ENCODE measurements at places on chromosomes 2 and 18.

GRCh38 chr2:54585136-54585733 is 129.1 kb downstream of the SPTBN1 start:
- DNase-seq, result no peak

DNA sequence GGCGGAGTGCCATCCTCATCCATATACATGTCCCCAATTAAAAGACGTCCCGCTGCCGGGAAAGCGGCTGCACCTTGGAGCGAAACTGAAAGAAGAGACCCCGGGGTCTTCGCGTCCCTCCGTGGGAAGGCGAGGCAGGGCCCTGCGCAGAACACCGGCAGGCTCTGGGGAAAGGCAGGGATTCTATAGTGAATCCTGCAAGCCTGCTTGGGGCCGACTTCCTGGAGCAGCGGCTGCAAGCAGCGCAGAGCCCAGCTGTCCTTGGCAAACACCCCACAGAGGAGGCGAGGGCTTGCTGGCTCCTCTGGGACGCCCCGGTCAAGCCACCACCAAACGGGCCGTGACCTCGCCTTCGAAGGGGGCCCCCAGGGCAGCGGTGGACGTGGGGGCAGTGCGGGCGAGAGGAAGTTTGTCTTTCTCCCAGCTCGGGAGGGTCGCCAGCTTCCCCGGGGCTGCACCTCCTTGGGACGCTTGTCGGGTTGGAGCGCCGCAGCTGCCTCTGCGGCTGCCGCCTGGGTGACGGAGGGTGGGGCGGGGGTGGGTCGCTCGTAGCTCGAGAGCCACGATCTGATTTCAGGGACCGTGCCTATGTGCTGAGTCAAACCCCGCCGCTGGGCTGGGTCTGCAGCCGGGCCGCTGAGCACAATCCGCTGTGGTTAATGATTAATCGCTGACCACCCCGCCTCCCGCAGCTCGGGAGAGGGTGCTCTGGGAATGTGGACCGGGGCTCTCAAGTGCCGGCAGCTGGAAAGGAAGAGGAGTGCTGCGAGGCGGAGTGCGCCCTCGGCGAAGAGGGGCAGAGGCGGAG is 486 bp upstream of the GPR39 start:
- peak; percentile 57 for DNase-seq

GRCh38 chr2:64491426-64491825 is 32.7 kb upstream of the AFTPH start:
- no peak for DNase-seq

- no peak for DNase-seq
Measured at GRCh38 chr18:47679864-47680263, 250.6 kb downstream of the SMAD2 start.

DNA sequence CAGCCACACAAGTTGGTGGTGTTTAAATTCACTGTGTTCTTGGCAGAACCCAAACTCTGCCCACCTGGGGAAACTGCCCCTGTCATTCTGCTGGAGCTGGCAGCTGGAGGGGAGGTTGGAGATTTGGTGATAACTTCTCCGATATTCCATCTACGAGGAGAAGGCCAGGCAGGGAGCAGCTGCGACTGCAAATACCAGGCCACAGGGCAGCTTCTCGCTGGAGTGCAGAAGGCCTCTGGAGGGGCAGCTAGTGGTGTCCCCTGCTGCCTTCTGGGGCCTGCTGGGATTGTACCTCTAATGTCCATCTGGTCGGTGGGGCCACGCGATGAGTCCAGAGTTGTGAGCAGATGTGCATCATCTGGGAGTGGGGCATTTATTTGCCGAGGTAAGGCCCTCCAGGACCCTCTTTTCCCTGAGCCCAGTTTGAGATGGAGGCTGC is 98.9 kb downstream of the ACKR3 start:
- no peak for DNase-seq

GRCh38 chr2:189022053-189022481 is 47.9 kb downstream of the COL3A1 start:
- no peak for DNase-seq

GRCh38 chr2:95063086-95063958 is 37.8 kb downstream of the MAL start:
- DNase-seq, result no peak

GRCh38 chr2:63503818-63504217 is 84.5 kb downstream of the WDPCP start:
- no peak for DNase-seq

DNA sequence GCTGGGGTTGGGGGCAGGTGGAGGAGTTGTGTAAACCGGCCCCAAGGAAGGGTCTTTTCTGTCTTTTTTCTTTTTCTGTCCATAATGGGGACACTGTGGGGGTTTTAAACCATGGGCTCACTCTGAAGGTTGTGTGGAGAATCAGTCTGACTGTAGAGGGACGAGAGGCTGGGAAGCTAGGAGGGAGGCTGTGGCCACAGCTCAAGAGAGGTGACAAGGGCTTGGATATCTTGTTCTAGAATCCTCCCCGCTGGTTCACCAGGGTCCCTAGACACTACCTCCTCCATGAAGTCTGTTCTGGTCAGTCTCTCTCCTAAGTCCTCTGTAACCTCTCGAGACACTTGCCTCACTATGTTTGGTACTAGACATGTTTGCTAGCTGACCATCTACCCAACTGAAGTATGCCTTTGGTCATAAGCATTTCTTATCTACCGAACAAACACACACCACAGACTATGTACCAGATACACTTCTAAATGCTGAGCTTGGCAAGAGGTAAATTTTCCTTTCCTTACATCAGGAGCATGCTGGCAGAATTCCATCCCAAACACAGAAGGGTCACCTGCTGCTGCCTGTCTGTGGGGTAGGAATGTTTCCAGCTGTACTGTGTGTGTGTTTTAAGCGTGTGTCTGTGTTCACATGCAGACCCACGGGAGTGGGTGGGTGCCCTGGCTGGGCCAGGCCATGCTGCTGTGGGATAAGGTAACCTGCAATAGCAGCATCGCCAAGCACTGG is 69.6 kb upstream of the MGAT4A start:
- no peak for DNase-seq

DNA sequence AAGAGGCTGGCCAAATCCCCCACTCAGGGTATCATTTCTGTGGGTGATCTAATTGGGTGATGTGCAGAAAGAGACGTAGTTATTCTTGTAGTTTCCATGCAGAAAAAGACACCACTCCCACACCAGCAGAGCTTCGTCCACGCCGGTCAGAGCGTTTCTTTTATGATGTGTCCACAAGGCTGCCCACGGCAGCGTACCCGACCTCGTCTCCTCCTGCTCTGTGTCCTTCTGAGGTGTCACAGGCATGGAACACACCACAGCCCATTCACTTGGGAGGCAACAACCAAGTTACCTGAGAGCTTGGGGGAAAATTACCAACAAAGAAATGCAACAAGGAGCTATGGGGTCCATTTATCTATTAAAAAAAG is 131.3 kb downstream of the PXDN start:
- no peak for DNase-seq

GRCh38 chr2:36967236-36967876 is 1.0 kb upstream of the STRN start:
- DNase-seq, result no peak

- DNase-seq, result no peak
Measured at GRCh38 chr2:230457793-230458192, 41.8 kb downstream of the SP100 start.

DNA sequence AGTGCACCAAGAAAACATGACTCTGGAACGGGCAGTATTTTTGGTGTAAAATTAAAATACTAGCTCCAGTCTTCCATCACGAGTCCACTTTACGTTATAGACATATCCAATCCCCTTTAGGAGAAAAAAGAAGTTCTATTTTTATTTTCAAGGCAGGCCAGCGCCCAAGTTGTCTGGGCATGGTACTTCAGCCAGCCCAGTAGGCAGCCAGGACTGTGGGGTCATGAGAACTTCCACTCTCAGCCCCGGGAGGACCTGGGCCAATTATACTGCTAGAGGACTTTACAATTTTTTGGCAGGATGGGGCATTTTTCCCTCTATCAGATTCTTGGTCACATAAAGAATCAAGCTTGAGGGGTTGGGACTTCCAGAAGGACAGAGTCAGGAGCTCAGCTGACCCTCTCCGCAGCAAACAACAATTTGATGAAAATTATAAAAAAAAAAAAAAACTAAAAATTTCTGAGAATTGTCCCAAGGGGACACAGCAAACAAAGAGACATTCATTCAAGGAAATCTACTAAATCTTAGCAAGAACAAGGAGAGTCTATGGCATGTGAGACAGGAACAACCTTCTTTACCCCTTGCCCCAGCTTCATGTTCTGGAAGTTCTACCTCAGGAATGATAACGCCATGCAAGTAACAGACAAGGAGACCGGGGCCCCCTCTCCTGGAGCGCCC is 37.3 kb upstream of the B3GNT2 start:
- no peak for DNase-seq

GRCh38 chr2:178908810-178909209 is 101.6 kb upstream of the TTN start:
- no peak for DNase-seq

- DNase-seq, result no peak
Measured at GRCh38 chr18:58579561-58580047, 49.3 kb downstream of the ALPK2 start.

DNA sequence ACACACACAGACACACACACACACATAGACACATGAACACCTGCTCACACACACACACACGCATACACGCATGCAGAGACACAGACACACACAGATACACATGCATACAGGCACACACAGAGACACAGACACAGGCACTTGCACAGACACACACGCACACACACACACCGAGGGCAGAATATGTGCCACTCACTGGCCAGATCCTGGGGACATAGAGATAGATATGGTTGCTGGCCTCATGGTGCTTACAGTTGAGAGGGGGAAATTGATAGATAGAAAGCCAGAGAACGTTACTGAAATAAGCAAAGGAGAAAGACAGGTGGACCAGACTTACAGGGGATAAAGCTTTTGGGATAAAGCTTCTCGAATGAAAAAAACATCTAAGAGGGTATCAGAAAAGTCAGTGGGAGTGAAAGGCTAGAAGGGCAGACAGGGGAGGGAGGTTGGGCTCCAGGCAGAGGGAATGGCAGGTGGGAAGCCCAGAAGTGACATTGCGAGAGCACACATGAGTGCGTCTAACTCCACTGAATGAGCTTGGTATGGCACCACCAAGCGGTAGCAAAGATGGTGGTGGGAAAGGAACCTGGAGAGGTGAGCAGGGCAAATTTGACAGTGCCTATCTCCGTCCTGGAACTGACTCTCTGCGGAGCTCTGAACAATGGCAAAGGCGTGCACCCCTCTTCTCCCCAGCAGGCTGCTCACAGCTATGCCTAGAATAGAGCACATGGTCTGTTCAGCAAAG is 390.1 kb upstream of the TRIB2 start:
- peak; percentile 21 for DNase-seq

DNA sequence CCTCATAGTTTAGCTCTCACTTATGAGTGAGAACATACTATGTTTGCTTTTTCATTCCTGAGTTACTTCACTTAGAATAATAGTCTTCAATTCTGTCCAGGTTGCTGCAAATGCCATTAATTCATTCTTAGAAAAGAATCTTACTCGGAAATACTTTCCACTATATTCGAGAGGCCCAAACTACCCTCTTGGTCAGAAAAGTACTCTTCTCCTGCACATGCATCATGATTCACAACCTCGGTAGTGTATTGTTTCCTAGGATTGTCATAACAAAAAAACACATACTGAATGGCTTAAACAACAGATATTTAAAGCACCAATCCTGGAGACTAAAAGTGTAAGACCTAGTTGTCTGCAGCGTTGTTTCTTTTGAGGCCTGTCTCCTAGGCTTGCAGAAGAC is 364.0 kb upstream of the SLC14A2 start:
- no peak for DNase-seq

DNA sequence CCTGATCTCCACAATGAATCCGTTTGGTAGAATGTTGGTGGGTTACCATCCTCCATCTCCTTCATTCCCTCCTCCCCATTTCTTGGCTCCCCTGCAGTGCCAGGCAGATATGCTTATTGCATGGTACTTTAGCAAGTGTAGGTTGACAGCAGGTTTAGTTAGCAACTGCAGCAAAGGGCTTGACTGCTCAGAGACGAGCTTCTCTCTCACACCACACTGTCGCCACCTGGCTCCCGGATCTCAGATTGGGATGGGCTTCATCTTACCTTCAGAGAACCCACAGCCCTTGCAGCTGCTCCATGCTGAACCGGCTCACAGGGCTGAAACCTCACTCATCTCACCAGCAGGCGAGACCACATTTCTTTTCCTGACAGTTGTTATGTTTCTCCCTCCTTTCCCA is 88.8 kb downstream of the VWA3B start:
- DNase-seq, result no peak

DNA sequence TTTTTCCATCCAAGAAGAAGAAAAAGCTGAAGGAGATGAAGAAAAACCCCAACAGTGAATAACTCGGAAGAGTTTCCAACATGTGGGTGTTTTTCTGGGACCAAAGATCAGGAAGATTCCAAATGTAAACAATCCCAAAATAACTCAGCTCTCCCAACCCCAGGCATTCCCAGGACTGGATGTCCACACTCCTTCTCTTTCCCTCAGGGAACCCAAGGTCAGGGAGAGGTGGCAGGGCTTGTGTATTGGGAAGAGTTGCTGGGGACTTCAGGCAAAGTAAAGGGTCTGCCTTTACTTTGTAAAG is 268.0 kb downstream of the DYSF start:
- no peak for DNase-seq

DNA sequence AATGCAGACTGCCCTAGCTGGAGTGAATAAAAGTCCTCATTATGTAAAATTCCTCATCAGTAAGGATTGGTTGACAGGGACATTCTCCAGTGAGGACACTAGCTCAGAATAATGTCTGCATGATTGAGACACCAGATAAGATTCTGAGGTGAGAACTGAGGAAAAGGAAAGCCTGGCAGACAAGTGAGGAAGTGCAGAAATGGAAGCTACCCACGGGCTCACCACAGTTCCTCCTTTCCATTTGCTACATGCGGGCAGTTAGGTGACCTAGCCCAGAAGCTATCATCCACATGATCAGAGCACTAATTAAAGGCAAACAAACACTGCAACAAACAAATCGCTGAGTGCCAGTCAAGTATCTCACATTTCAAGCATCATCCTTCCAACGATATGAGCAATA is 27.7 kb downstream of the NETO1 start:
- DNase-seq, result no peak

- DNase-seq, result no peak
Measured at GRCh38 chr2:171238946-171239345, 78.3 kb upstream of the TLK1 start.

GRCh38 chr2:54897420-54898310 is 152.6 kb downstream of the RTN4 start:
- no peak for DNase-seq

DNA sequence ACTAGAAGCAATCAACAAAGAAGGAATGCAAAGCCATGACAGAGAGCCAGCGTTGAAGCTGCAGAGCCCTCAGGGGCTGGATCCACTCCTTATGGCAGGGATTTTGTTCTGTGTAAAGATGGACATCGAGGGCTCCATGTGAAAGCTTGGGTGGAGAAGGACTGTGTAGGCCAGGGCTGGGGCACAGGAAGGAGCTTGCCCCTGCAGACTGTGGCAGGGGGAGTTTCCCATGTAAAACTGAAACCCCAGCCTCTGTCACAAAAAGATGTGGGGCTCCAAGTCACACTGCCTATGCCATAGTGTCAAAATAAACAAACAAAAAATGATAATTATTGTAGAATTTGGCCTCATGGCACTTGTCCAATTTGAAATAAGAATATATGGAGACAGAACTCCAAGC is 408.7 kb upstream of the HS6ST1 start:
- no peak for DNase-seq

GRCh38 chr18:75209129-75209950 is at the start of gene PTGR3:
TSS of gene PTGR3 (minus strand) at chr18:75209139. CDS start at chr18:75209058, 81 bp downstream.
- peak; percentile 57 for DNase-seq

- no peak for DNase-seq
Measured at GRCh38 chr18:63831080-63831788, 56.0 kb downstream of the SERPINB7 start.

- no peak for DNase-seq
Measured at GRCh38 chr2:96427917-96428316, 77.2 kb downstream of the NEURL3 start.

- DNase-seq, result no peak
Measured at GRCh38 chr2:241489733-241490680, 18.4 kb downstream of the STK25 start.
